ENCODE measurements at places on chromosomes 4 and X. TPM values are rescaled to one million over a fixed set of nuclear protein-coding genes. Genes with fewer than 3 reads are reported as not detected.

GRCh38 chr4:151205722-151206121 is 71.2 kb upstream of the PRSS48 start:
- no peak for DNase-seq

Gene UGT8
- total RNA-seq, result 0.32 TPM

DNA sequence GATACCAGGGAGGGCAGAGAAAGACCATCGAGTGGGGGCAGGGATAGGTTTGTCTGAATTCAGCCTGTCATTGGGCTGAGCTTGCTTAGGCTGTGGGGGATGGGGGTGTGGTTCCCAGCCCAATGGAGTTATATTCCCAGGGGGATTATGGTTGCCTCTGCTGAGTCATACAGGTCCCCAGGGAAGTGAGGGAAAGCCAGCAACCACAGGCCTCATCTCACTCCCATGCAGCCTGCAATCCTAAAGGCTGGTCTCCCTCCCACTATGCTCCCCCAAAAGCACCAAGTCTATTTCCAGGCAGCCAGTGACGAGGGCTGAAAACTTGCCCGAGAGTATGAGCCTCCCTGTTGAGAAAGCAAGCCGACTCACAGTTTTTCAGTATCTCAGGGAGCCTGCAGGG is 39.3 kb downstream of the AFM start:
- DNase-seq, result no peak

Gene C4orf54
- 10.0 TPM for total RNA-seq

DNA sequence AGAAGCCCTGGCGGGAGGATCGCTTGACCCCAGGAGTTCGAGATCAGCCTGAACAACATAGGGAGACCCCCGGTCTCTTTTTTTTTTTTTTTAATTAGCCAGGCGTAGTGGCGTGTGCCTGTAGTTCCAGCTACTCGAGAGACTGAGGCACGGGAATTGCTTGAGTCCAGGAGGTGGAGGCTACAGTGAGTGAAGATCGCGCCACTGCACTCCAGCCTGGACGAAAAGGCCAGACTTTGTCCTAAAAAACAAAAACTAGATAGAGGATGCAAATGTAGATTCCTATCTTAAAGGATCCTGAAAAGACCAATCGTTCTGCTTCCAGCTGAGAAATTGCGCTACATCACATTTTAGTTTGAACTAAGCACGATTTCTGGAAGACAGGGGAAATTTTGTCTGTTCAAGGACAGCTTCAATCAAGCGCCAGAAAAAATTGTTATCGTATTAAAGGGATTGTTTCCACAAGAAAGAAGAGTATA is 627 bp upstream of the HSD17B11 start:
- DNase-seq, result no peak

Gene TMSB4X
- total RNA-seq, result 1,332 TPM

DNA sequence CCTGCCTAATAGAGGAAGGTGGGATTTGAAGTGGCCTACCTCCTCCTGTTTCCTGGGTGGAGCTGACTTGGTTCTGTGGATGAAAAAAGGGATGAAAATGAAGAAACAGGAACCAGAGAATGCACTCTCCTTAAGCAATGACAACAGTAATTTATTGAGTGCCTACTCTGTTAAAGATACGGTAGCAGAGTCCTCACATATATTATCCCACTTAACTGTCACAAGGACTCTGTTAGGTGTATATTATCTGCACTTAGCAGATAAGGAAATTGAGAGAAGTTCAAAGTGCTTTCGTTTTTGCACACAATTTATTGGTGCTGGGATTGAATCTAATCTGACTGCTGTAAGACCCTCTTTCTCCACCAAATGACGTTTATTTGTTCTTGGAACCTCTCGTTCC is 301.2 kb downstream of the PACRGL start:
- DNase-seq, result no peak

DNA sequence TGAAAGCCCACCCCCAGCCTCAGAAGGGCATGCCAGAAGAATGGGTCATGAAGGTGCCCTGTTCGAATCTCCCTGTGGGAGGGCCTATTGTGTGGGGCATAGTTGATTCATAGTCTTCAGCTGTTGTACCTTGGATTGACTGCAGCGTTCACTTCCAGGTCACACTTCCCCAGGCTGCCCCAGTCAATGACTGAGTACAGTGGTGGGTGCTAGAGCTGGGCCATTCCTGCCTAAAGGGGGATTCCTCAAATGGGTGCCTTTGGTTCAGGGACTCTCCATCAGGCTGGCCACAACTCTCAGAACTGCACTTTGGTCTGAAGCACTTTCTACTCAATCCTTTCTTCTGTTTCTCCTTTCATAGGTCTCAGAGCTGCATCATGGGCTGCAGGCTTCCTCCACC is 35.0 kb upstream of the RASGEF1B start:
- DNase-seq, result no peak

Gene TGIF2LX
- not detected for total RNA-seq

DNA sequence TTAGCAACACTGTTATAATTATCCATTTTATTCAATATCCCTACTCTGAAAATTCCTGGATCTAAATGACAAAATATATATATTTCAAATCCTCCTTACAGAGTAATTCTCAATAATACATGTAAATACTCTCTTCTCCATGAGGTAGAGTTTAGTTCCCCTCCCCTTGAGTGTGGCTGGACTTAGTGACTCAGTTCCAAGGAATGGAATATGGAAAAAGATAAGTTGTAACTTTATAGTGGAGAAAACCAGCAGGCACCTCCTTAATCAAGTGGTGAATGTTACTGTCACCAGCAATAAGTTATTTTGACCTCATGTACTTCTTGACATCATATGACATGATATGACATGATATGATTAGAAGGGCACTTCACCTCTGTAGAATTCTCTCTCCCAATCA is 302.0 kb downstream of the RAB28 start:
- no peak for DNase-seq

Gene TXK
- 0.71 TPM for total RNA-seq

Gene SPANXB1
- not detected for total RNA-seq

- DNase-seq, result no peak
Measured at GRCh38 chr4:154467886-154468285, 23.7 kb downstream of the DCHS2 start.
